Kidney glomerular epithelial cell (primary cell): ENCODE measurements at places on chromosomes 7 and 10.

DNA sequence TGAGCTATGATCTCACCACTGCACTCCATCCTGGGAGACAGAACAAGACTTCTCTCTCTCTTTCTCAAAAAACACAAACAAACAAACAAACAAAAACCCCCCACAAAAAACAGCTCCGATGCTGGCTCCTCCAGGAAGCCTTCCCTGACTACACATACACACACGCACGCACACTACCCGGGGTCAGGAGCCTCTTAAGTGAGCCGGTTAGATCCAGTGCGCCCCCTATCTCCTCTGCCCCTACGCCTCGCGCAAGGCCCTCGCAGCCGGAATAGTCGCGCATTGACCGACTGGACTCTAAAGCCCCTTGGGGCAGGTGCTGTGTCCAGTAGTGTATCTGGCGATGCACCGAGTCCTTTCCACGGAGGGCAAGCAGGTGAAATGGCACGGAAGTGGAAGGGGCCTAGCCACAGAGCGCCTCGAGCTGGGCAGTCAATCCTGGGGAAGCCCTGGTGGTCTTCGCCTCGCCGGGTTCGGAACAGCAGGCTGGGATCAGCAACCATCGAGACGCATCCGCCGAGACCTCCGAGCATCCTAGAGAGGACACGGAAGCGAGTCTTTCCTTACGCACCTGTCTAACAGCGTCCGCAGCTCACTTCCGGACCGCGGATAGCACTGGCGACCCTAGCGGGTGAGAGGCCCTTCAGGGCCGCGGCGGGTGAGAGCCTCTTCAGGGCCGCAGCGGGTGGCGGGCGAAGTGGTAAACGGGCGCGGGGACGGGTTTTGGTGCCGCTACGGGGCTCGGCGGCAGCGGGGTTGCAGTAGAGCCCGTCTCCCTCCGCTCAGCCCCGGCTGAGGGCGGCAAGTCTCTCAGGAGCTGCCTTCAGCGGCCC lies at the start of gene ZSCAN25:
ZSCAN25 (plus strand) TSS at position 588 of the 833 bp plus-strand sequence. CDS start 2,661 bp downstream, outside the sequence.
- DNase-seq: peak; percentile 83

DNA sequence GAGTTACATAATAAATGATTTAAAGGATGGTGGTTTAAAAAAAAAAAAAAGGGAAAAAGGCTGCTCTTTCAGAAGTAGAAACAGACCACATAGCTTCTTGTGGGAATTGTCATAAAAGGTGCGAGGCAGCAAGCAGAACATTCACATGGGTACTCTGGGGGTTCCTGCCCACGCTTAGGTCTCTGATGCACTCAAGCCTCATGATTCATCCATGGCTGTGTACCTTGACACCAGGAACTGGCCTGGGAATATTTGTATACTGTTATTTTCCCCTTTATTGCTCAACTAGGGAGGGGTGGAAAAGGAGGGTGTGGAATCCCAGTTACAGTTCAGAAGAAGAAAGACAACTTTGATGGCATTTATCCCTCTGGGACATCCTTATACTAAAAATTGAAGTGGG lies 4.0 kb downstream of the PON2 start:
- DNase-seq: peak; percentile 85

DNA sequence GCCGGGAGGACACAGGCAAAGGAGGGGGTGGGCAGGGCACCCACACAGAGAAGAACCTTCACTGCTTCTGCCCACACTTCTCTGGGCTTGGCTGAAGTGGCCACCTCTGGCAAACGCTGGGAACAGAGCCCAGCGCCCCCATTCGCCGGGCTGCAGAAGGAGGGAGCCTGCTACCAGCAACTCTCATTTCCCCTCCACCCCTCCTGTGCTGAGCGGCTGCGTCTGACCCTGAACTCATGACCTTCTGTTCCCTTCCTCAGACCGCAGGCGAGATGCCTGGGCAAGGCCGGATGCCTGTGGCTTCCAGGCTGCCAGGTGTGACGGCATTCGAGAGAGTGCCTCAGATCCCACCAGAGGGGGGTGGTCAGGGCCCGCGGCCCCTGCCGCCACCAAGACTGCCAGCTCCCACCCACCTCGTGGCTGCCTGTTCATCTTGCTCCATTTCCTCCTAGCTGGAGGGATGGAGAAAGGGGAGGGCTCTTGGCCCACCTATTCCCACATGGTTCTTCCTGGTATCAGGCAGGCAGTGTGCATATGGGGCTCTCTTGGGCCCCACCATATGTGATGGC lies 19.8 kb downstream of the DNAJB12 start:
- DNase-seq: peak; percentile 87

- no peak for DNase-seq
Measured at GRCh38 chr7:89183712-89184111, 388.2 kb upstream of the TEX47 start.

DNA sequence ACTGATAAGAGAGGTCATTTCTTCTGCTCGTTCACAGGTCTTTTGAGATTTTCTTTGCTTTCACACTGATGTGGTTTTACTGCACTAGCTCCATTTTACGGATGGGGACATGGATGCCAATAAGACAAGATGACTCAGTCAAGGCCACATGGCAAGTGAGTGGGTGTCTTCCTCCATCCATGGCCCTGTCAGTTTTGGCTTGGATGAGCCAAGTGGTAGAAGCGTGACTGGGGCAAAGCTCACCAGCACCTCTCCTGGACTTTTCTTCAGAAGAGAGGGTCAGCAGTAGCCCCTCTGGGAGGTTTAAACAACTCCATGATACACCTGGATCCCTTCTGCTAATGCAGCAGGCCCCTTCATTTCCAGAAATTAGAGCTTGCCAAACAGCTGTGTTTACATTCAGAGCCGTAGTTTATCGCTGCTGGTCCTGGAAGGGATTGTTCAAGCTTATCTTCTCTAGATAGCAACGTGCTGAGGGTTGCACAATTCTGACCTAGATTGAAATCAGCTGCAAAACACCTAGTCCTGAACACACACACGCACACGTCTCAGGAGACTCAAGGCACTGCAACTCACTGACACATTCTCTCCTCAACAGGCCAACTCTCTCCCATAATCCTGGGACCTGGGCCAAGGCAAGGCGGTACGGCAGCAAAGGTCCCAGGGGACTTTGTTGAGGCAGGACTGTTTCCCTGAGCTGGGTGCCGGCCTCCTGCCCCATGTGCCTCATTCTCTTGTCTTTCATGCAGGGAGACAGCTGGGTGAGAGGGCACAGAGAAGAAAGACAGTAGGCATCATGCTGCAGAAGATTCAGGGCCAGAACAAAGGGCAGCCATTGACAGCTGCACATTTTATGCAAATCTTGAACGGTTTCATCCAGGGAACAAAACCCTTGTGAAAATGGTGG lies 14.2 kb upstream of the PDCD4 start:
- no peak for DNase-seq

- no peak for DNase-seq
Measured at GRCh38 chr10:48369501-48369900, 63.0 kb downstream of the MAPK8 start.

- no peak for DNase-seq
Measured at GRCh38 chr10:25405871-25406270, 231.1 kb downstream of the GPR158 start.

DNA sequence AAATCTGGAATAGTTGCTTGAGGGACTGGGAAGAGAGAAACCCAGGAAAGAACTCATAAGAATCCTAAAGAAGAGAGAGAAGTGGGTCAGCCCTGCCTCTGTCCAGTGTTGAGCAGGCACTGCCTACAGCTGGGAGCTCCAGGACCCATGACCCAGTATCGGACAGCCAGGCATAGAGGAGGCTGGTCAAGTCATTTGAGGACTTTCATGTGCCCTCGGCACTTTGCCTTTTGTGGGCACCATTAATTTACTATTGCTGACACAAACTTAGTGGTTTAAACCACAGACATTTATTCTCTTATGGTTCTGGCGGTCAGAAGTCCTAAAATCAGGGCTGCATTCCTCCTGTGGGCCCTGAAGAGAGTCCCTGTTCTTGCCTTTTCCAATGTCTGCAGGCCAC lies 60.3 kb downstream of the CPXM2 start:
- no peak for DNase-seq

GRCh38 chr7:229184-229964 lies 37.0 kb downstream of the FAM20C start:
- DNase-seq: no peak

GRCh38 chr10:5776881-5777197 lies 36.4 kb downstream of the GDI2 start:
- peak; percentile 64 for DNase-seq

GRCh38 chr7:156735851-156736250 lies 95.3 kb downstream of the RNF32 start:
- no peak for DNase-seq

GRCh38 chr7:156948361-156948760 lies 1.2 kb upstream of the NOM1 start:
- DNase-seq: no peak

GRCh38 chr7:124033095-124033806 lies 384 bp upstream of the TMEM229A start:
- DNase-seq: no peak

DNA sequence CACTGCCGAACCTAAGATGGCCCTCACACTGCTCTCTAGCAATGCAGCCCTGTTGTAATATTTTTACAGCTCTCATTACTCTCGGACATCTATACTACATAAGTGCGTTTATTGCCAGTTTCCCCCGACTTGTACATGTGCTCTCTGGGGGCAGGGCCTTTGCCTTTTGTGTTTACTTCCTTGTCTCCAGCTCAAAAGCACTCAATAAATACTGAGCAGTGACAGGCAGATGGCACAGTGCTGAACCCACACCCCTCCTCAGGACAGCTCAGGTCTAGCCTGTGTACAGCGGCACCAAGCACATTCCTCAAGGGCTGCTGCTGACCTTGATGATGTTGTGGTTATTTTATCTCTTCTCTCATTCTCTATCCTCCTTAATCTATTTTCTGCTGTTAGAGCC lies 68.0 kb upstream of the ELMO1 start:
- DNase-seq: no peak

- no peak for DNase-seq
Measured at GRCh38 chr7:75988568-75989499, 5.6 kb downstream of the TMEM120A start.

DNA sequence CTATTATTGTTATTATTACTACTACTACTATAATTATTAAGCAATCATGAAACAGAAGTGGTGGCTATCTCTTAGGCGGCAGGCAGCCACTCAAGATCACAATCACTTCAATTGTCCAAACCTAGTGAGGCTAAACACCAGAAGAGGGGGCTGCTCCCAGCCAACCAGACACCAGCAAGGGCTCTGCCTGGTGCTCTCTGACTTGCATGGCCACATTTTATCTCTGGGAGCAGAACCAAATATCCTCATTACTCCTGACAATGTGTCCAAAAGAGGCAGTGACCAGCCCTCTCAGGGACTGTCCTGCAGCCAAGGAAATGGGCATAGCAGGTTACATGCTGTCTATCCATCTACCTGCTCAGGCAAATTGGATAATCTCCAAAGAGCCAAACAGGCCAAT lies 187.4 kb upstream of the PDE1C start:
- no peak for DNase-seq

DNA sequence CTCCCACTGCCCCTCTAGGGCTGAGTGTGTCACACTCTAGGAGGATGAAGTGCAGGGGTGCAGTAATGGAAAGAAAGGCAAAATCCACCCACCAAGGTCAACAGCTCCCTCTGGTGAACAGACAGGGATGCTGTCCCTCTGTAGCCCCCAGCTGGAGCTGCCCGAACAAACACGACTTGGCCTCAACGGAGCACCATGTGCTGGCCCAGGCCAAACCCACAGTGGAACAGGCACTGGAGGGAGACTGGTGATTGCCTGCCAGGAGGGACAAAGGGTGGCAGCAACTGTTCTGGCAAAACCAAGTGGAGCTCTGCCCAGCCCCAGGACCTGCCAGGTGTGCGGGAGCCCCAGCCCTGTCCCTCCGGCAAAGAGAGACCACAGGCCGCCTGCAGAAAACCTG lies 20.7 kb downstream of the PDIA4 start:
- no peak for DNase-seq

DNA sequence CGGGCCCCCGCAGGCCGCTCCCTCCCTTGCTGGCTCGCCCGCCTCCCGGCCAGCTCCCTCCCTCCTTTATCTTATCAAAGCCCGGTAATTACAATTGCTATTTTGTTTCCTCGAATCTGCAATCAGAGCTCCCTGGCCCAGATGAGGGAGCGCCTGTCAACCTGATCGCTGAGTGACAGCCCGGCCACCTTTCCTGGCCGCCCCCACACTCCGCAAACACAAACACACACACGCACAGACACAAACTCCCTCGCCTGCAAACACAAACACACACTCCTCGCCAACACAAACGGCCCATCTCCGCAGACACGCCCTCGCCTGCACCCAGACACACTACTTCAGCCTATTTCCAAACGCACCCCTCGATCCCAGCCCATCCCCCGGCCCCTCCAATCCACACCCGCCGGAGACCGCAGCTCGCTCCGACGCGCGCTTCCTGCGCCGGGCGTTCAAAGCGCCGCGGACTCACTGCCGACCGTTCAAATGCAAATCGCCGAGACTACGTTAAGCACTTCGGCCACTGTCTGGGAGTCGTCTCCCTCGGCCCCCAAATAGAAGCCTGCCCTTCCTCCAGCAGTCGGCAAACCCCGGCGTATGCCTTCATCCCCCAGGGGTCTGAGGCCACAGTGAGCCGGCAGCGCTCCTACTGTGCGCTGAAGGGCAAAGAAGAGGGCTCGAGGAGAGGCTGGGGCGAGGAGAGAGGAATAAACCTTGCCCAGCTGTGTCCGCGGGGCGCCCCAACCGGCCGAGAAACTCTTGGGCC lies 3.0 kb upstream of the FGF8 start:
- no peak for DNase-seq

DNA sequence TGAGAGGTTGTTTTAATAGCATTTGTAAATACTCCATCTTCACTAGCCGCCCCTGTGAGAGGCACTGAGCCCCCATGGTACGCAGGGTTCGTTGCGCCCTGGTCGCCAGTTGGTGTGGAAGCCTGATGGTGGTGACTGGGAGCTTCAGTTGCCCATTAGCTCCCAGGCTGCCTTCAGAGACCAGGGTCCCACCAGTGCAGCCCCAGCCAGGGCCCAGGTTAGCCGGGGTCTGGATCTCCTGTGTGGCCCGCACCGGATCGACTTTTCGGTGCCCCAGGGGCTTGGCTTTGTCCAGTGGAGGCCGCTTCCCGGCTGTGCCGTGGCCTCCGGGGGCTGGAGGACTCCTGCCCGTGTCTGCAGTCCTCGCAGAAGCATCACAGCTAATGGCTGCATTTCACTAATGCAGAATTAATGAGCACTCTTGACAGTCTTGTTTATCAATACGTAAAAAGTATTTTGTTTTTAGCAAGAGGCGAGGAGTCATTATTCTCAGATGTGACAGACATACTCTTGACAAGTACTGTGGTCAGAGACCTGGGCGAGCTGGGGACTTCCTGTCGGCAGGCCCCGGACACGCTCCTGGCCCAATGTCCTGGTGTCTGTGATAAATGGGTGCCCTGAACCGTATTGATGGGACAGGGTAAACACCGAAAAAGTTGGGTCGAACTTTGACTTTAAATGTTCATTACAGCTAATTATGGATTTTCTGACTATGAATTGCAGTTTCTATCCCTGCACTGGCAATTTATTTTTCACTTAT lies 99.8 kb downstream of the NKX6-2 start:
- DNase-seq: no peak

DNA sequence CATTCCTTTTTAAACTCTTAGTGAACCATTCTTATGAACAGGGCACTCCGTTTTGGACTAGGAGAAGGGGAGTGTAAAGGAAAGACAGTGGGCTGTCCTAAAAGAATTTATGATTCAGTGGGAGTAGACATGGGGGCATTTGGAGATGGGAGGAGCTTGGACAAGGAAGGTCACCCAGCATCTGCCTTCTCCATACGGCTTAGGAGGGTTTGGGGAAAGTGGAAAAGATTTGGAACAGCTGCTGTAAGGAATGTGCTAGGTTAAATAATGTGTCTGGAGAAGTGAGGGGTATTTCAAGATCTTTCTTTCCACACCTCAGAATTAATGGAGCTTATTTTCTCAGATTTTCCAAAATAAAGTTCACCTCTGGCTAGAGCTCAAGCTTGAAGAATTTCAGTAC lies 24.0 kb downstream of the SLC35G1 start:
- no peak for DNase-seq
